Foreskin fibroblast (primary cell): ENCODE measurements at places on chromosomes 16 and 17.
A peak's percentile ranks its signal among the peaks of the same experiment; 100 is the strongest.

GRCh38 chr16:70526403-70526802 lies 2.8 kb downstream of the SF3B3 start:
- peak; percentile 46 for DNase-seq

DNA sequence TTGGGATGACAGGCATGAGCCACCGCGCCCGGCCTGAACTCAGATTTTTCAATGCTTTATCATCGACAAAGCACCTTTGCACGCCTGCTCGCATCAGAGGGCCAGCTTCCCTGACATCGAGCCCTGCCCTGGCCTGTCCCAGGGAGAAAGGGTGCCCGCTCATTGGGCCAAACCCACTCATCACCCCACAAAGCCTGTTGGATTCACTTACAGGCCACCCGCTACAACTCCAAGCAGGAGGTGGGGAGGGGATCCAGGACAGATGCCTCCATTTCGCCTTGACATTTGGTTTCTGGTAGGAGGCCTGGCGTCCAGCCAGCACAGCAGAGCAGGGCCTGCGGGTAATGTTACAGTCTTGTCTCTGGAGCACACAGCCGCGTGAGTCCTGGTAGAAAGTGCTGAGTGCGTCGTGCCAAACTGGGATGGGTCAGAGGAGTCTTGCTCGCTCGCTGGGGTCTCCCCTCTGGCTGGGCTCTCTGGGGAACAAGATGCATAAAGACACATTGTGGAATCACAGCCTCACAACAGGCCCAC lies 19.8 kb downstream of the SMTNL2 start:
- DNase-seq = peak; percentile 51

GRCh38 chr16:3144321-3144983 lies 9.6 kb downstream of the ZNF213 start:
- DNase-seq = no peak

DNA sequence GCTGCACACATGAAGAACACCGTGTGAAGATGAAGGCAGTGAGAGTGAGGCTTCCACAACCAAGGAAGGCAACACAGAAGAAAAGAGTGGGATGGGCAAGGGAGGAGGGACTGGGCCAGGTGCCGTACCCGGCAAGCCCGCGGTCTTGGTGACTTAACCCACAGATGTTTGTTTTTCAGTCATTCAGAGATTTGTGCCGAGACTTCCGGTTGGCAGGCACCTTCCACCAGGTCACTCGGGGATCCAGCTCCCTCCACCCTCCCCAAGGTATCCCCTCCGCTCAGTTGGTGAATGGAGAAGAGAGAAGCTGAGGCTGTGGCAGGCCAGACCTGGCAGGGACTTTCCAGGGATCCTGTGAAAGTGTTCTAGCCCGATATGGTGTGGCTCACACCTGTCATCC lies 4.9 kb upstream of the KREMEN2 start:
- no peak for DNase-seq

DNA sequence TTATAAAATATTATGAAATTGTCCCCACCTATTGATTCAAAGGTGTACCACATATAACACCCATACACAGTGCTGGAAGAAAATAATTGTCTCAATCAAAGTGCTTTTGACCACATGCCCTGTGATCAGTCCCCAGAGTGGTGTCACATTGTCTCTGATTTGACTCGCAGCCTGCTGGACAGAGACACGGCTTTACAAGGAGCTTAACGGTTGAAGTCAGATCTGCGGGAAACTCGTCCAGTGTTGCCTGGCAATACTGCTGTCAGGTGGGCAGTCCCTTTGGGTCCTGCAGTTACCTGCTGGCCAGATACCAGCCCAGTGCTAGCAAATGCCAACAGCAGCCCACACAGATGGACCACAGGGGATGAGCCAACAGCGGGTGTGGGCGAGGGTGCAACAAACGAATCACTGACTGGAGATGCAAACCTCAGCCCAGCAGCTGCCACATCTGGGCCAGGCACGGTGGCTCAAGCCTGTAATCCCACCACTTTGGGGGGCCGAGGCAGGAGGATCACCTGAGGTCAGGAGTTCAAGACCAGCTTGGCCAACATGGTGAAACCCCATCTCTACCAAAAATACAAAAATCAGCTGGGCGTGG lies 26.2 kb upstream of the SSTR2 start:
- no peak for DNase-seq

GRCh38 chr16:83830091-83830768 lies 22.5 kb downstream of the HSBP1 start:
- DNase-seq = no peak

GRCh38 chr16:88344411-88345030 lies 38.2 kb upstream of the ZNF469 start:
- no peak for DNase-seq

DNA sequence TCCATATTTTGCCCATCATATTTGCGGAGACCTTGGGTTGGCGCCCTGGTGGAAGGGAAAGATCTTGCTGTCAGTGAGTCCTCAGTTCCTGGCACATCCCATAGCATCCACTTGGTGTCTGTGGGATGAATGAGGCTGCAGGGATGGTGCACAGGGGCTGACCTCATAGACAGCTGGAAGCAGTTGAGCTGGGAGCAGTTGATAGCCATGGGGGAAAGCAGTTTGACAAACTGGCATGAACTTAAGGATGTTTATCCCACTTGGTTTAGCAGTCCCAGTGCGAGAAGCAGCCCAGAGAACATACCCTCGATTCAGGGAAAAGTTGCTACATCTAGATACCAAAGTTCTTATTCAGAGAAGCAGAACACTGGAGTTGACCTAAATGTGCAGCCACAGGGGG lies 80.7 kb downstream of the SNX29 start:
- peak; percentile 89 for DNase-seq

DNA sequence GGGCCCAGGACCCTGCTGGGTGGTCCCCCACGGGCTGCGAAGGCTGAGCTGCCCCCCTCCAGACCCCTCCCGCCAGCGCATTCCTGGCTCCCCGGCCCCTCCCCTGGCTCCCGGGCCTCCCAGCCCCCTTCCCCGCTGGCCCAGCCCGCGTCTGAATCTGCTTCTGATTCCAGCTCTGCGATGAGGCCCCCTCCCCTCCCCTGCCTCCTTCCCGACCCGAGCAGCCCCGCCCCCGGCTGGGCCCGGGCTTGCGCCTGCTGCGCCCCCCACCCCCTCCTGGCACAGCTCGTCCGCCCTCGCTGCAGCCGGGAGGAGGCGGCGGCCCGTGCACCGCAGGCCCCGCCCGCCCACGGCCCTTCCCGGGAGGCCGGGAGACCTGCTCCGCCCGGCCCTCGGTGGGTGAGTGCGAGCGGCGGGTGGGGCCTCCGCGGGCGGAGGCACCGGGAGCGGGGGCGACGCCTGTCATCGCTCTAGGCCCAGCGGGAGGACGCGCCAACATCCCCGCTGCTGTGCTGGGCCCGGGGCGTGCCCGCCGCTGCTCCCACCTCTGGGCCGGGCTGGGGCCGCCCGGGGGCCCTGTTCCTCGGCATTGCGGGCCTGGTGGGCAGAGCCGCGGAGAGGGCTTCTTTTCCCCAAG lies at the start of gene NTN3:
Gene NTN3, plus strand, starts transcription at position 282 of the 637 bp plus-strand sequence. CDS start 405 bp downstream, outside the sequence.
- DNase-seq = peak; percentile 70

DNA sequence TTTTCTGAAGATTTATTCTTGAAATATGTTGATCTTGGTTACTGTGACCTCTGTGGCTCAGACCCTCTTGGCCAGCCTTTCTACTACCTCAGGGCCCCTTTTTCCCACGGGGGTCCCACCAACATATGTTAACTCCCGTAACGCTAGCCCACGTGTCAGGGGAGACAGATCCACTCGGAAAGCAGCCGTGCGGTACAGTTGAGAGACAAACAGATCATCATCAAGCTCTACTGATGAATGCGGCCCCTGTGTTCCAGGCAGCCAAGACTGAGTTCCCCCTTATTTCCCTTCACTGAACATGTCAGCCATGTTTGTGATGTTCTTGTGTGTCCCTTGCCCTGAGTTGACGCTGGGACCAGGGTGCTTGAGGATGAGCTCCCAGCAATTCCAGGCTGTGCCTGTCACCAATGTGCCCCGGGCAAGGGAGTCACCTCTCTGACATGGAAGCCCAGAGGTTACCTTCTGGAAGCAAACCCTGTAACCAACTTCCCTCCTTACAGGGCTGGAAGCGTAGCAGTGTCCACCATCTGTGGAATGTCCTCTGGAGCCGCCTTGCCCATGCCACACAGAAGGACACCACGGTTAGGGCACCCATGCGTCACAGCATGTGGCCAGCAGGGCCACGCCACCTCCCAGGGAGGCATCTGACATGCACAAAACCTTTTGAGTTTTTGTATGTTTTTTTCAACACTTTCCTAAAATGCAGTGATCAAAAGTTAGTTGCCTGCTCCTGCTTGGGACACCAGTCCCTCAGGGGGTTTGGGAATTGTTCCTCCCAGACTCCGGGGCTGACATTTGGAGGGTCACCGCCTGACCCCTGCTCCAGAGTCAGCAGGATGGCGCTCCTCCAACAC lies 193.7 kb upstream of the CHMP6 start:
- DNase-seq = no peak

DNA sequence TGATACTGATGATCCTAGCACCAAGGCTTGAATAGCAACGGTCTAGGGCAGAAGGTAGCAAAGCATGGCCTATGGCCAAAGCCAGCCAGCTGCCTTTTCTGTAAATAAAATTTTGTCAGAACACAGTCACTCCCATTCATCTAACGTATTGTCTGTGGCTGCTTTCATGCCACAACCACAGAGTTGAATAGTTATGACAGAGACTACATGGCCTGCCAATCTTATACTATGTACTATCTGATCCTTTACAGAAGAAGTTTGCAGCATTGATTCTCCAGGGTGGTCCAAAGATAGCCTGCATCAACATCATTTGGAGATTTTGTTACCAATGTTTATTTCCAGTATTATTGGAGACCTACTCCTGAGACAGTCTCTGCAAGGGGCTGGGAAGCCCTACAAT lies 19.9 kb upstream of the MMD start:
- DNase-seq = no peak

DNA sequence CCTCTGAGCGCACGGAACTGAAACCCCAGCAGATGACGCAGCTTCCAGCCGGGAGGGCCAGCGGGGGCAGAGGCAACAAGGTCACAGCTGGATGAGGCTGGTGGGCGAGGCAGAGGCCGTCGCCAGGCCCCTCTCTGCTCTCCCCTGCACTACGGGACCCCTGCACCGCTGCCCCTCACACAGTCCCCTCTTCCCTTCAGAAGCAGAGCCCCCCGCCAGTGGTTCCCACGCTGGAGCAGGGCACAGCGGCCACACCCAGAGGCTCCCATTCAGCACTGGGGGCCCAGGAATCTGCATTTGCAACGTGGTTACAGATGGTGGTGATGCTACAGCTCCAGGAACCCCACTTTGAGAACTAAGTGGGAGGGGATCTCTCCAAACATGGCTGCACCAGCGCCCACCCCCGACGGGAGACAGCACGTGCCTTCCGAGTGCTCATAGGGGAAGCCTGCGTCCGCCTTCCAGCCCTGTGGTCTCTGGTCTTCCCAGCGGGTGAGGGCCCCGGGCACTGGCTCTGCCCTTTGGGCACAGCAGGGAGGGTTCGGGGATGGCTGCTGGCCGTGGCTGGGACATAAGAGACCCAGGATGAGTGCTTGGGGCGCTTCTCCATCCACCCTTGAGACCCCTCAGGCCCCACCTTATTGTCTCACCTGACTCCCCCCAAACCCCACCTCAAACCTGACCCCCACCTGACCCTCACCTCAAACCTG lies 4.7 kb upstream of the RAB40B start:
- no peak for DNase-seq

- DNase-seq = no peak
These were observed 18.5 kb upstream of the NTN1 start for GRCh38 chr17:9002606-9003354.

DNA sequence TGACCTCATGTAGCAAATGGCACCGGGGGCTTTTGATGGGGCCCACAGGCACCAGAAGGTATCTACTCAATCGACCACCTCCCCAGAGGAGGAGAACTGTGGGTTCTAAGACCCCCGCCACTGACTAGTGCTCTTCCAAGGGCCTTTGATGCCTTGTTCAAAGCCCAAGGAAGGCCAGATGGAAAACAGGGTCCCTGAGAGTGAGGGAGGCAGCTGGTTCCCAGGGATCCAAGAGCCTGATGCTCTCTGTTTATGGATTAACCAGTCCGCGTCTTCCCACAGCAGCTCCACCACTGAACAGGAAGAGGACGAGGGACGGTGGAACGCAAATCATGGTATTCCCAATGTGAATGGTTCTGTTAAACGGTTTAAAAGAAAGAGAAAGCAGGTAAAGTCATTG lies 7.6 kb downstream of the PHB1 start:
- no peak for DNase-seq

GRCh38 chr16:51875834-51876600 lies 670.9 kb downstream of the TOX3 start:
- DNase-seq = no peak

GRCh38 chr16:89115216-89115861 lies 21.7 kb downstream of the ACSF3 start:
- no peak for DNase-seq

DNA sequence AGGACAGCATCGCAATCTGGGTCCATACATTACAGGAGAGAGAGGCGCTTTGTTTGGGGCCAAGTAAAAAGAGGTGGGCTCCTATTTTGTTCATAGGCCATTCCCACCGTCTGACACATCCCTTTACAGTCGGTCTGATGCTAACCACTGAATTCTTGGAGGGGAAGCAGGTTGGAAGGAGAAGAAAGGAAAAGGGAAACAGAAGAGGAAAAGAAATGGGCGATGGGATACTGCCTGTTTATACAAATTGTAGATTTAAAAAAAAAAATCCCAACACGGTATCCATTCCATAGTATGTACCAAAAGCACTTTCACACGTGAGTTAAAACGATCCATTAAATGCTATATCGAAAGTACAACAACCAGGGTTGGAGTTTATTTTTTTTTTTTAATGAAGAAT lies 4.0 kb upstream of the ZFHX3 start:
- no peak for DNase-seq

DNA sequence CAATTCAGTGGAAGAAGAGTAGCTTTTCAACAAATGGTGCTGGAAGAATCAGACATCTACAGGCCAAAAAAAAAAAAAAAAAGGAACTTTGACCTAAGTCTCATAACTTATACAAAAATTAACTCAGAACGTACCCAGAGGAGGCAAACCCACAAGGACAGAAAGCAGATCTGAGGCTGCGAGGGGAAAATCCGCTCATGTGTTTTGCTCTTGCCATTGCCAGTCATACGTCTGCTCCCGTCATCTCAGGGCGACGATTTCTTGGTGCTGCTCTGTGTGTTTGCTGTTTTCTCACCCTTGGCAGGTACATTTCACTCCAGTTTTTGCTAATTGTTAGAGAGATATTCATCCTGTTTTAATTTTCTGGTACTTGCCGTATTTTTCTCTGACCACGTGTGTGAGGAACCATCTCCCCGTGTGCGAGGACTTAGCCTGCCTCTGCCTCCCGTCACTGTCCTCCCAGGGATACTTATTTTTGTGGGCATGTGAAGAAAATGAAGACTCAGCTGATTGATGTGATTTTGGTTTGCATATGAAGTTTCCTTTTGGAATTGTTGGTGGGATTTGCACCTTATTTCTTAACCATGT lies 33.4 kb upstream of the ACSF3 start:
- DNase-seq = no peak

- DNase-seq = no peak
These were observed 180.3 kb upstream of the MYOCD start for GRCh38 chr17:12485361-12485906.

GRCh38 chr17:3730881-3731429 lies 7.3 kb downstream of the HASPIN start:
- peak; percentile 30 for DNase-seq
